ENCODE measurements at places on chromosomes 7 and 10.

DNA sequence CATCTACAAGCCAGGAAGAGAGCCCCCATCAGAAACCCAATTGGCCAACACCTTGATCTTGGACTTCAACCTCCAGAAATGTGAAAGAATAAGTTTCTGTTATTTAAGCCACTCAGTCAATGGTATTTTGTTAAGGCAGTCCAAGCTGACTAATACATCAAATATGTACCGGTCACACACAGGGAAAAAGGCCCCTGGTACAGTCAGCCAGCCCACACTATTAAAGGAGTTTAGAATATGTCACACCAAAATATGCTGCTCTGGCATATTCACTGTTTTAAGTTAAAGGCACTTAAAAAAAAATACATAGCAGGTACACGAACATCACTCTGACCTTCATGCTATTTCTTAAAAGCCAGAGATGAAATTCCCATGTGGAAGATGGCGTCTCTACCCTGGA lies 15.2 kb upstream of the CDCA7L start:
- no peak for DNase-seq

DNA sequence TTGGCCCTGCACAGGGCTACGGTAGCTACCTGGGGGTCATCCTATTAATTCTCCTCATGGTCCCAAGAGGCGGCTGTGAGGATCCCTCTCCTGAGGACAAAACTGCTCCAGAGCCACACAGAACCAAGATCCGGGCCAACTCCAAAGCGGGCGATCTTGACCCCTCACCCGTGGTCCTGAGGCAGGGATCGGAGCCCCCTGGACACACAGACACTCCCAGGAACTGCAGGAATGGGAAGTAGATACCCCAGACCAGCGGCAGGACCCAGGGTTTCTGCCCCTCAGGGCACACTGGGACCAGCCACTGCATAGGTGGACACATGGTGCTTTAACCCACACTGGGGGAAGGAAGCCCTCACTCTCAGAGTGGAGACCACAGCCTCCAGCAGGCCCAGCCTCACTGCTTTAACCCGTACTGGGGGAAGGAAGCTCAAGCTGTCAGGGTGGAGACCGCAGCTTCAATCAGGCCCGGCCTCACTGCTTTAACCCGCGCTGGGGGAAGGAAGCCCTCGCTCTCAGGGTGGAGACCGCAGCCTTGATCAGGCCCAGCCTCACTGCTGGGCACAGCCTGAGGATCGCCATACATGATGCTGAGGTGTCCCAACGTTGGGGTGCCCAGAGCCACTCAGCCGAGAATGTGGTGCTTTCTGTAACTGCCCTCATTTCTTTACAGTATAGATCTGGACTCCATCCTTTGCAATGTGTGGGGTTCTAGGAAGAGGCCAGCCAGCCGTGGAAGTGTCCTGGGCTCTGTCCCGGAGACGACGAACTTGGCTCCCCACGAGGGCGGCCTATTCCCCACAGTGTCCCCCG lies 60.1 kb downstream of the DIP2C start:
- DNase-seq = no peak

DNA sequence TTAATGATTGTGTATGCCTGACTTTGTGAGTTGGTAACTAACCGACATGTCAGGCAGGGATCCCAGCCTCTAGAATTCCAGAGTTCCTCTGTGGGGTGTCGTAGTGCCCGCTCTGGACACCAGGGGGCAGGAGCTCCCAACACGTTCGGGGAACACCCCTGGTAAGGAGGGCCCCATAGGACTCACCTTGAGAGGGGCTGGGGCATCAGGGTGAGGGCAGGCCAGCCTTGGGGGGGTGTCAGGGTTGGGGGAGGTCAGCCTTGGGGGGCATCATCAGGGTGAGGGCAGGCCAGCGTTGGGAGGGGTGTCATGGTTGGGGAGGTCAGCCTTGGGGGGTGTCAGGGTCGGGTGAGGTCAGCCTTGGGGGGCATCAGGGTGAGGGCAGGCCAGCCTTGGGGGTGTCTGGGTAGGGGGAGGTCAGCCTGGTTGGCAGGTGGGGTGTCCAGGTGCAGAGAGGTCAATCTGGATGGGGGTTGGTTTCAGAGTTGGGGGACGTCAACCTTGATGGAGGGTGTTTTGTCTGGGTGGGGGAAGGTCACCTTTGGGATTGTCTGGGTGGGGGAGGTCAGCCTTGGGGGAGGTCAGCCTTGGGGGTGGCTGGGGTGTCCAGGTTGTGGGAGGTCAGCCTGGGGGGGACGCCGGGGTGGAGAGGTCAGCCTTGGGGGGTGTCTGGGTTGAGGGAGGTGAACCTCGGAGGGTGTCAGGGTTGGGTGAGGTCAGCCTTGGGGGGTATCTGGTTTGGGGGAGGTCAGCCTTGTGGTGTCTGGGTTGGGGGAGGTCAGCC lies 45.6 kb upstream of the SUN1 start:
- peak; percentile 76 for DNase-seq

DNA sequence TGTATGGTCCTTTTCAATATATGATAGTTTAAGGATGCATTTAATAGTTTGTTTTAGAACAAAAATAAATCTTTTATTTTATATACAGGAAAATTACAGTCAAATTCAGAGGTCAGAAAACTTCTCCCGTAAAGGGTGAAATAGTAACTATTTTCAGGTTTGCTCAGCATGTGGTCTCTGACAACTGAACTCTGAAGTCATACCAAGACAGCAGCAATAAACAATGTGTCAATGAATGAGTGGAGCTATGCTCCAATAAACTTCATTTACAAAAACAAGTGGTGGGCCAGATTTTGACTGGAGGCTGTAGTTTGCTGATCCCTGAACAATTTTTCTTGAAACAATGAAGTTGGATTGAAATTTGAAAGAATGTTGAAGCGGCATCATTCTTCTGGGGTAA lies 123.6 kb downstream of the ZNF248 start:
- DNase-seq = no peak

DNA sequence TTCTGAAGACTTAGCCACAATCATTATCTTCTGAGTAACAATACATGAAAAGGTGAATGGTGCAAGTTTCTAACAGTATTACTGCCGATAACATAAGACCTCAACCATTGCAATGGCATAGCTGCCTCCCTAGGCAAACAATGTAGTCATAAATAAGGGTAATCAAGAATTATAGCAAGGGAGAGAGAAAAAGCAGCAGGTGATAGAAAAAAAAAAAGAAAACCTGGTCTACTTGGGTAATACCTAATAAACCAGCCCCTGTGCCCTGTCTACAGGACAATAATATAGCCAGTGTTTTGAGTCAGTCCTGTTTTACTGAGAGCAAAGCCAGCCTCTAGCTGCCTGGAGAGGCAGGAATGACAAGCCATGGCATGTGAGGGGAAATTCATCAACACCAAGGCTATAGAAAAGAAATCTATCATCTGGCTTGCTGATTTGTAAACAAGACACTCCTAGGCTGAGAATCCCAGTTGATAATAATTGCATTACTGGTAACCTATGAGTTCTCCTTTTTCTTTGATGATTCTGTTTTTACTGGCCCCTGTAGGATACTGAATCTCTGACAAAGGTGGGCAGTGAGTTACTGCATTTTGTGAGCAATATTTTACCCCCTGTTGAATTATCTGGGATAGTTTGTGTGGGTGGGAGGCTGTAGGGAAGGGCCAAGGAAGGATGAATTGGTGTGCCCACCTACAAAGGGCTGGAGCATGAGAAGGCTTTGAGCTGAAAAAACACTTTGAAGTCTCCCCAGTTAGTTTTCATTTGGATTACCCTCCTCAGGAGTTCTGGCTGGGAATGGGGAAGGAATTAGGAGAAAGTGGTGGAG lies 1.7 kb upstream of the WEE2 start:
- no peak for DNase-seq

- no peak for DNase-seq
Observed at GRCh38 chr7:83486957-83487356, 162.0 kb downstream of the SEMA3E start.

GRCh38 chr10:42952931-42953683 lies 123.8 kb upstream of the RET start:
- DNase-seq = peak; percentile 4

DNA sequence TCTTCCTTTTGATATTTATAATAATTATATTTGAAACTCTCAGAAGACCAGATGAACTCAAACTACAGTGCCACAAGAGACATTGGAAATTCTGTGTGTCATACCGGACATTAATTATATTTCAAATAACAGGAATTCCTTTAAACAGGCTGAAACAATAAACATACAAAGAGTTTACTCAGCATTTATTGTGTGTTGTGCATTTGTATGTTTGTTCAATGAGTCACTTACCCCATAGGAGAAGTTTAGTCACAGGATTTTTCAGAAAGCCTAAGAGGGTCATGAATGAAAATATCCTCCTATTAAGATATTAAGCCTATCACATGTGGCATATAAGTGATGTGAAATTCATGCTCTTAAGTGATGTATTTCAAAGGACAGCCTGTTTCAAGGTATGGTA lies 566.8 kb downstream of the CNTNAP2 start:
- no peak for DNase-seq

DNA sequence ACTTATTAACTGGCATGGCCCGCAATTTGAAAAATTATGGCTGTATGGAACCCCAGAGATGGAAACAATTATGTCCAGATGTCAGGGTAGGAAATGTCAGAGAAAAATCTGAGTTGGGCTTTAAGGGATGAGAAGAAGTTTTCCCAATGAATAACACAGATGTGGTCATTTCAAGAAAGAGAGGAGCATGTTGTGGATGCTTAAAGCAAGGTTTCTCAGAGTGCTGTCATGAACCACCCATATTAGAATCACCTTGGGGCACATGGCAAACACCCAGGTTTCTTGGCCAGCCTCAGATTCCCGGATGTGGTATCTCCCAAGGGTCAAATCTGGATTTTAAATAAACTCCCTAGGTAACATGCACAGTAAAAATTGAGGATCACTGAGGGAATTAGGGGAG lies 43.6 kb downstream of the LAMB4 start:
- DNase-seq = no peak

GRCh38 chr7:1068013-1068412 lies 19.9 kb upstream of the GPER1 start:
- no peak for DNase-seq

- DNase-seq = no peak
Observed at GRCh38 chr10:17119845-17120244, 9.8 kb downstream of the CUBN start.

GRCh38 chr10:63901228-63901627 lies 380.0 kb downstream of the REEP3 start:
- no peak for DNase-seq

DNA sequence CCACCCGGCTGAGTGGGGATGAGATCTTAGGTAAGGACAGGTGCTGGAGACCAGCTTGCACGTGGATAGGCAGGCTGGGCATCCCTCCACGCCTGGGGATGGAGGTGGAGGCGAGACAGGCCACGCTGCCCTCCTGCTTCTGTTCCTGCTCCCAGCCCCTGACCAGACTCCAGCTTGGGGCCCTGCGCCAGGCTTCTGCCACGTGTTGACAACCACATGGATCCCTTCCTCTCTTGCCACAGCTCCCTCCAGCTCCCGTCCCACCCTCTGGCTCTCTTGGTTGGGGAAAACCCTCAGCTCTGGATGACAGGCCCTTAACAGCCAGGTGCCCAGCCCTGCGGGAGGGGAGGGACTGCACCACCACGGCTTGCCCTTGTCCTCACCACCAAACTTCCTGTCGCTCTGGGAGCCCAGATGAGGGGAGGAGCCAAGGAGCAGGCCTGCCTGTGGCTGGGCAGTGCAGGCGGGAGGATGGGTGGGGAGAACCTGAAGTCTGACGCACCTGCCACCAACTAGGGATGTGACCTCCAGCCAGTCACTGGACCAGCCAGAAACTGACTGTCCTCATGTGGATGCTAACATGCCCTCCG lies 36.0 kb downstream of the KCNH2 start:
- DNase-seq = peak; percentile 50

DNA sequence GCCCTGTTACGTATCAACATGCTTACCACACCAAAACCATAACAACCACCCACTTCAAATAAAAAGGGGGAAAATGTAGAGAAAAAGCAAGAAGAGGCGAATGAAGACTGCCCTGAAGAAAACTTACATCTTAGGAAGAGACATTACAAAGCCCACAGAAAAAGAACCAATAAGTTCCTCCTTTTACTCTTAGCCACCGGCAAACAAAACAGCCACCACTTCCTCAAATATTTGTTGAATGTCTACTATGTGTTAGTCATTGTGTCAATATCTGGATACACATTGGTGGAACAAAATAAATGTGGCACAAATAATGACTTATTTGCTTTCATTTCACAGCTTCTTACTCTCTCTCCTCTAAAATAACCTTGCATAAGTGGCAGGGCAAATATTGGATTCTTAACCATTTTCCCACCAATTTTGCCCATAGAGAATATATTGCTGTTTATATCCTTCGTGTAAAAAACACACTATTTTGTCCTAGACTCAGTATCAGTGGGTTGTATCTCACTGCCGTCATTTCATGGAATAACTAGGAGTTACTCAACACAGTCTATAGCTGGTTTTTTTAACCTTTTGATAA lies 106.8 kb downstream of the ANK3 start:
- no peak for DNase-seq

DNA sequence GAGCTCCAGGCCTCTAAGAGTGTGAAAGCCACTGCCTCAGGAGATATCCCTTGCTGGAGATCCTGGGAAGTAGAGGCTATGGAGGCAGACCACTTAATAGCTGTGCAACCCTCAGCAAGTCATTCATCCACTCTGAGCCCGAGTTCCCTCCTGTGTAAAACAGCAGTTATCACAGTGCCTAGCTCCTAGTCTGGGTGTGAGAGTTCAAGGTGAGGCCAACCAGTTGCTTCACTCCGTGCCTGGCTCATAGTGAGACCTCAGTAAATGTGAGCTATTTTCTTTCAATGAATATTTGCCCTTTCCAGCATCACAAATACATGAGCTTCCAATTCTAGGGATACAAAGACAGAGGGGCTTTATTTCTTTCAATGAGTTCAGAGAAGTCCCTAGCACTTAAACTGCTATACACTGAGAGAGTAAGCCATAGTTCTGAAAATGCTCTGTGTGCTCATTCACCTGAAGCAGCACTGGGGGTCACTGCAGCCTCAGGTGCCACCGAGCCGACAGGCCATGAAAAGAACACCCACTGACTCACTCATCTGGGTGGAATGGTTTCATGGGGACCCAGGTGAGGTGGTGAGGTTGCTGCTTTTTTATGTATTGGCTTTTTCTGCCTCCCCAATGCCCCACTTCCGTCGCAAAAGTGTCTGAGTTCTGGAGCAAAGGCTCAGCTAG lies 259.8 kb downstream of the KCNMA1 start:
- DNase-seq = no peak

- no peak for DNase-seq
Observed at GRCh38 chr10:13961097-13961496, 369.6 kb downstream of the FRMD4A start.

- no peak for DNase-seq
Observed at GRCh38 chr7:83413424-83413823, 235.5 kb downstream of the SEMA3E start.

- no peak for DNase-seq
Observed at GRCh38 chr10:32253276-32253675, 93.7 kb downstream of the EPC1 start.

All from CD8-positive, alpha-beta T cell (primary cell).